ENCODE measurements at places on chromosomes 5 and 9.

- DNase-seq = no peak
- no peak overlapping the region for H3K4me3 ChIP-seq
- no peak overlapping the region for H3K27ac ChIP-seq
- H3K36me3 ChIP-seq = no peaks in the 10 kb centered on the region
- H3K4me1 ChIP-seq = no peaks in the 10 kb centered on the region
These were observed 191.6 kb downstream of the PLK2 start for GRCh38 chr5:58268268-58268667.

DNA sequence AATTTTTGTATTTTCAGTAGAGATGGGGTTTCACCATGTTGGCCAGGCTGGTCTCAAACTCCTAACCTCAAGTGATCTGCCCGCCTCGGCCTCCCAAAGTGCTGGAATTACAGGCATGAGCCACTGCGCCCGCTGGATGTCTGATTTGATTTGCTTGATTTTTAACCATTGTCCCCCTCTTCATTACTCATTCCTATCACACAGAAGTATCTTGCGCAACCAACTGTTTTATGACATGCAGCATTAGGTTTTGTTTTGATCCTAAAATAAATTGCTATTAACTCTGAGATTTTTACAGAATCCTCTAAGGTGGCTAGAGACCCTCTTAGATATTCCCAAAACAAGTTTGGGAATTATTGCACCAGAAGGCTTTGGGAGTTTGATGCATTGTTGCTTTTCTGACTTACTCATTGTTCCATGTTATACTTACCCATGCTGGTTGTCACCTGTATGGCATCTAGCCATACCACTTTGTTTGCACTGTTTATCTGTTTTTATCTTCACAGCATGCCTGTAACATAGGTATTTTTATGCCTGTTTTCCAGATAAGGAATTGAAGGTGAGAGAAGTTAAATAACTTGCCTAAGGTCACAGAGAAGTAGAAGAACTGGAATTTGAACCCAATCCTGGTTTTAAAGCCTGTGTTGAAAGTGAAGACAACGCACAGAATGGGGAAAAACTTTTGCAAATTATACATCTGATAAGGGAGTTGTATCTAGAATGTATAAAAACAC, 35.9 kb upstream of the PWWP2A start:
- H3K36me3 ChIP-seq = no peaks in the 10 kb centered on the region
- peaks cover 5% of the 10 kb centered on the region for H3K4me1 ChIP-seq
- H3K27ac ChIP-seq = no peak overlapping the region
- H3K27me3 ChIP-seq = peaks cover 15% of the 10 kb centered on the region
- no peak overlapping the region for H3K4me3 ChIP-seq
- DNase-seq = no peak

GRCh38 chr5:1948663-1949191, 66.0 kb upstream of the IRX4 start:
- H3K4me3 ChIP-seq = no peak overlapping the region
- peaks cover 3% of the 10 kb centered on the region for H3K36me3 ChIP-seq
- H3K4me1 ChIP-seq = no peaks in the 10 kb centered on the region

GRCh38 chr9:4105183-4105582, 194.7 kb downstream of the GLIS3 start:
- no peak overlapping the region for H3K4me3 ChIP-seq
- H3K27me3 ChIP-seq = peaks cover 47% of the 10 kb centered on the region
- H3K4me1 ChIP-seq = peaks cover 3% of the 10 kb centered on the region
- DNase-seq = no peak
- no peak overlapping the region for H3K27ac ChIP-seq

- no peak overlapping the region for H3K4me3 ChIP-seq
- H3K27ac ChIP-seq = no peak overlapping the region
- DNase-seq = no peak
- no peaks in the 10 kb centered on the region for H3K36me3 ChIP-seq
These were observed 122.6 kb downstream of the TRIM32 start for GRCh38 chr9:116809656-116810055.

Data from effector memory CD8-positive, alpha-beta T cell (primary cell).